ENCODE measurements at places on chromosomes 2 and 18.

GRCh38 chr2:112972423-112973086 is 5.3 kb upstream of the IL36G start:
- DNase-seq, result no peak

DNA sequence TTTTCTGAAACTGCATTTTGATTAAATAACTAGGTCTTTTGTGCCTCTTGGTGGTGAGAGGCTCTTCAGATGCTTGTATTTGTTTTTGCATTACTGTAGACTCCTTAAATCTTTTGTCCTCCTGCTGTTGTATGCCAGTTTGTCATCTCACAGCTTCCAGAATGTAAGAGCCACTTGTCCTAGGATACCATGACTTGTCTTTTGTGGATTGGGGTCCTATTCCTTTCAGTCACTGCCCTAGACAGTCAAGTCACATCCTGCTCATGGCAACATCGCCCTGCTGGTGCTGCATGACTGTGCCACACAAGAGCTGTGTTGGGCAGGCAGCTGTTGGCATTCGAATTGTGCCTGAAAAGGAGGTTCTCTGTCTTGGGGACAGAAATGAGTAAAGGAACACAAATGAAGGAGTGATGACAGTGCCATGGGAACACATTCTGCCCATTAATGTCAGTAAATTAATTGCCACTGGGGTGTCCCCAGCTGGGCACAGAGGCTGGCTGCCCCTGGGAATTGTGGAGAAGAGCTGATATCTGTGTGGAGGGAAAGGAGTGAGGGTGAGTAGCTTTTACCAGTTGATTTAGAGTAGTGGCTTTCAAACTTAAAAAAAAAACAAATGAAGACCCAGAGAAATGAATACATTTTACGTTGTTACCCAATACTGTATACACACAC is 140.3 kb downstream of the ARL6IP6 start:
- DNase-seq, result no peak

- DNase-seq, result no peak
Observed at GRCh38 chr2:124250433-124250832, 225.3 kb downstream of the CNTNAP5 start.

GRCh38 chr2:187336332-187336731 is 111.7 kb downstream of the CALCRL start:
- no peak for DNase-seq

DNA sequence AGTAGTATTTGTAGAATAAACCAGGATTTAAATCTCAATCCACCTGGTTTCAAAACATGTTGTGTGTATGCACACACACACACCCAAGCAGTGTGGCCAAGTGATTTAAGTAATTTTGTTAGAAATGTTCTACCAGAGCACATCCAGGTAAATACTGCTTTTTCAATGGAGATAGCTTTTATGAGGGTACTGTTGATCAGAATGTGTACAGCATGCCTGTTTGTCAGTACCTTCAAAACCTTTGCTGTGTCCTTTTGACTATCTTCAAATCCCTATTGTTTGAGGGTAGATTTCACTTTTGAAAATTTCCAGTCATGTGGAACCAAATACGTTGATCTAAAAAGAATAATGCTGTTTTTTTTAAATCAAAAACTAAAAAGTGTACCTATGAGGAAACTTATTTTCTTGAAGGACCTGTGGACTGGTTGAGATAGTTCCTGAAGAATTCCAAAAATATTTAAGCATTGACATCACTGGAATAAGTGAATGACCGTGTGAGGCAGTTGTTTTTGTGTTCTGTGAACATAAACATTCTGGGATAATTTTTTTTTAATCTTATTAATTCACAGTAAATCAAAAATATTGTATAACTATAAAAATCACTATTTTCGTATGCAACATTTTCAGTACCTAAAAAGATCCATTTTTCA is 70.9 kb downstream of the PTRHD1 start:
- no peak for DNase-seq

GRCh38 chr18:77512152-77512551 is 262.5 kb downstream of the GALR1 start:
- DNase-seq, result no peak

GRCh38 chr2:176473177-176473576 is 203.9 kb downstream of the MTX2 start:
- DNase-seq, result peak; percentile 55

- DNase-seq, result peak; percentile 84
Observed at GRCh38 chr2:224518806-224519580, 66.2 kb downstream of the CUL3 start.

DNA sequence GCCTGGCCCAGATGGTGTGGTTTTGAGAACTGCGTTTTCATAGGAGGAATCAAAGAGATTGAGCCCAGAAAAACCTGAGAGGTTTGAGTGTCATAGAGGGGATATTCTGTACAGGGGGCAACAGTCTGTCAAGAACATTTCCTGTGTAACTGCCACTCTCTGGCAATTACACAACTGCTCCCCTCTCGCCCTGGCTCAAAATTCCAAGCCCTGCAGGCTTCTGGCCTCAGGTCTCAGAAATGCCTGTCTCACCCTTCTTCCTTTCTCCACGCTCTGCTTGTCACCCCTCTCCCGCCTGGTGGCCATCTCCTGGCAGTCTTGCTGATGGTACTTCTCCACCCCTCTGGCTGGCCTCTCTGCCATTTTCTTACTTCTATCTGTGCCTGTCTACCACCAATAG is 4.0 kb downstream of the VAMP5 start:
- no peak for DNase-seq

DNA sequence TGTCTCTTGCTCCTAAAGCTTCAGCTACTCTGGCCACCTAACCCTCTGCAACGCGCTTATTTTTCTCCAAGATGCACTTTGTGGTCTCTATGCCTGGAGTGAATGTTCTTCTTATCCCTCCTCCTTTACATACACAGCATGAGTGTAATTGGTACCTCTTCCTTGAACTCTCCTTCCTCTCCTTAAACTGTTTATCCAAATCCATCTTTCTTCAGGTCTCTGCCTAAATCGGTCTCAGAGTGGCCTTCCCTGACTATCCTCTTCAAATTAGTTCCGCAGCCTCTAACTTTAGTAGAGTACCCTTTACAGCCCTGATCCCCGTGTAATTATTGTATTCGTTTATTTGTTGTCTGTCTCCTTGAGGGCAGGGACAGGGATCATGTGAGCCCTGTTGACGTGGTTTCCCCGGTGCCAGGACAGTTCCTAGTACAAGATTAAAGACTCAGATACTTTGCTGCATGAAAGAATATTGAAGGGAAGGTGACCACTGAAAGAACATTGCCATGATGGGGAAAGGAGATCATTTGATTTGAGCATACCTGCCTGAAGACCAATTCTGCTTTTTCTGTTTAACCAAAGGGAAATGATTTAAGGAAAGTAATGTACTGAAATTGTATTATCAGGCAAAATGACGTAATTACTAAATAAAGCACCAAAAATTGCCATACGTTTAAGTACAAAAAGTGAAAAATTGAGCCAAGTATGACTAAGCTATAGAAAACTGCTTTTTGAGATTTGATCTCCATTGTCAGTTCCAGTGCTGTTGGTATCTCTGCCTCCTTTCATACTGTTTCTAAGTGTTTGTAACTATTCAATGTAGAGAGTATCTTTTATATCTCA is 1.2 kb downstream of the CNOT9 start:
- DNase-seq, result peak; percentile 39

- no peak for DNase-seq
Observed at GRCh38 chr18:3401669-3402620, 48.0 kb upstream of the TGIF1 start.

DNA sequence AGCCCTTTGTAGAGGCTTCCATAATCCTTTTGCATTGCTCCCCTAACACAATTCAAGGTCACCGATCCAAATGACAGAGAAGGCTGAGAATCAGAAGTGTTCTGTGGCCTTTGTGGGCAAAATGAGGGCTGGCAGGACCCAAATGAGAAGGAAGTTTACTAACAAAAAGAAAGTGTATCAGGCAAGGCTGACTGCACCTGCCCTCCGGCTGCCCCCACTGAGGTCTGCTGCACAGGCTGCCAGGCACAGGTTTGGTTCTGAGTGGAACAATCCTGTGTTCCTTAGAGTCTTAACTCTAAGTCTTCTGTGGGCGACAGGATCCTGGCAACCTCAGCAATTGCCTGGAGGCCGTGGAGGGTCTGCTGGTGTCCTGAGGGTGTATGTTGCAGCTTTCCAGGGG is 568.5 kb downstream of the CMPK2 start:
- no peak for DNase-seq

DNA sequence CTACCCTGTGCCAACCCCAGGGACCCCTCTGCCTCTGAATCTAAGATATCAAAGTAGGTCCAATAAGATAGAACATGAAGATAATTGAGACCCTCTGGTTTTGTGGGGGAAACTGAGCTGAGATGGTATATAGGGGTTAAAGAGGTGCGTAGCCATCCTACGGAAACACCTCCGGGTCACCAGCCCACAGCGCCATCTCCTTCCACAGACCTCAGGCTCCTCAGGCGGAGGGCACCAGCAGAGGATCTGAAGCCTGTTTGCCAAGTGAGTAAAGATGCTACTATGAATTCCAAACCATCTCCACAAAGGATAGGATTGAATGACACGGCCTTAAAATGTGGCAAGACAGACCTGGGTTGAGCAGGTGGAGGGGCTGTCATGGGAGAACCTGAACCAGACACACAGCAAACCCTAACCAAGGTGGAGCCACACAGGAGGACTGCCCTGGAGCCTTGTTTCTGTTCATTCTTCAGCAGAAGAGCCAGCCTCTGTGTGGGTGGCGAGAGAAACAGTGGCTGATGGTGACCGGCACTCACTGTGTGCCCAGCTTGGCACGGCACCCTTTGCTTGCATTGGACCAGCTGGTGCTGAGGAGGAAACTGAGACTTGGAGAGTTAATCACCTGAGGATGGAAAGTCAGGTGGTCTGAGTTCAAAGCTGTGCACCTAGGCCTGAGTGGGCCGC is 10.2 kb downstream of the GBX2 start:
- DNase-seq, result no peak

GRCh38 chr18:77067291-77068061 is 65.1 kb downstream of the MBP start:
- DNase-seq, result peak; percentile 80

GRCh38 chr2:182406221-182406620 is 20.6 kb downstream of the PDE1A start:
- DNase-seq, result no peak

DNA sequence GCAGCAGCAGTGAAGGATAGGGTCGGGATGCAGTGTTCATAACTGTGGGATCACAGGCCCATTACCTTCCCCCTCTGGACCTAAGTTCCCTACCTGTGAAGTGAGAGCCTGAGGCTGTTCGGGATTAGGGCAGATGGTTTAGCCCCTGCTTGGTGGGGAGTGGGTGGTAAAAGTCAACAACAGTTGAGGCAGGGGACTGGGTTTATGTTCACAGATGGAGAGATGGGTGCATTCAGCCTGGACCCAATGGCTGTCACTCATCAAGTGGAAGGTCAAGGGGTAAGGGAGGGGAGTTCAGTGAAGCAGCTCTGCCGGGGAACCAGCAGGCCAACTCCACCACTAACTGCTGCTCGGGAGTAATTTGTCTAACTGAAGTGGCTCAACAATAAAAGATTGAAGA is 180.4 kb downstream of the FAM210A start:
- no peak for DNase-seq

DNA sequence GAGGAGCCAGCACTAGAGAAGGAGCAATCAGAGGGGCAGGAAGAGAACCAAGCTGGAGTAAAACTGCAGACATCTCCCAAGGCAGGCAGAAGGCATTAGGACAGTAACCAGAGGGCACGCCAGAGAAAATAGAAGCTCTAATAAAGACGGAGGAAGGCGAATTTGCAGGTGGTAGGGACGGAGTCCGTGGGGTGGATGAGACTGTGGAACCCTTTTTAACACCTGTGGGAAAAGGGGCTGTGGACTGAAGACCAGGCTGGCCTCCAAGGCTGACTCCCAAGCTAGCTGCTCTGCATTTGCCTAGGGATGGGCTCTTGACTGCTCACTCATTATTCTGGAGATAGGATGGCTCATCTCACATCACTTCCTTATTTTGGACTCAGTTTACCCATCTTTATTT is 49.5 kb downstream of the SLC4A1AP start:
- no peak for DNase-seq

DNA sequence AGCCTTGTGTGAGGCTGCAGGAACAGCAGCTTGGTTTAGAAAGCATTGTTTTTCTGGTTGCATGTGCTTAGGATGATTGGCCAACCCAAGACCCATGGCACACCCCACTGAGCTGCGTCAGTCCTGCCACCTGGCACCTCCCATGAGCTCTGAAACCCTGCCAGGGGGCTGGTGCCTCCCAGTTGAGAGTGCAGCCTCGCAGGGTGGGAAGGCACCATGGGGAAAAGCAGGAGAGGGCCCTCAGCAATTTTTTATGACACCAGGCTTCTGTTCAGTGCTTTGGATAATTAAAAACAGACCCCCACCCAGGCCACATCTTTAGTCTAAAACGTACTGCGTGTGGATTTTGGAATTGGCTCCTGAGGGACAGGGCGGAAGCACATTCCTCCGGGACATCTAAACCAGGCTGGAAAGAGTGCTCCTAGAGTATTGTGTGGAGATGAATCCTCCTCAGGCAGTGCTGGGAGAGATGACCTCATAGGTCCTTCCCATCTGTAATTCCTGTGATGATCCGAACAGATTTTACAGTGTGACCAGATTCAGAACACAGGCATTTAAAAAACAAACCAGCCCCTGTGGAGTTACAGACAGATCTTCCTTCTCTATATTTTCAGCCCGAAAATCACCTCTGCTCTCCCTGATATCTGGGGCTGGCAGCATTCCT is 438.3 kb downstream of the ZNF521 start:
- DNase-seq, result peak; percentile 52

GRCh38 chr18:70165936-70166335 is 39.6 kb downstream of the RTTN start:
- no peak for DNase-seq

- no peak for DNase-seq
Observed at GRCh38 chr2:228321015-228321414, 139.5 kb upstream of the SPHKAP start.

GRCh38 chr2:150376553-150377335 is 110.7 kb downstream of the RND3 start:
- peak; percentile 26 for DNase-seq

GRCh38 chr2:3755277-3755676 is 51.9 kb downstream of the DCDC2C start:
- no peak for DNase-seq

DNA sequence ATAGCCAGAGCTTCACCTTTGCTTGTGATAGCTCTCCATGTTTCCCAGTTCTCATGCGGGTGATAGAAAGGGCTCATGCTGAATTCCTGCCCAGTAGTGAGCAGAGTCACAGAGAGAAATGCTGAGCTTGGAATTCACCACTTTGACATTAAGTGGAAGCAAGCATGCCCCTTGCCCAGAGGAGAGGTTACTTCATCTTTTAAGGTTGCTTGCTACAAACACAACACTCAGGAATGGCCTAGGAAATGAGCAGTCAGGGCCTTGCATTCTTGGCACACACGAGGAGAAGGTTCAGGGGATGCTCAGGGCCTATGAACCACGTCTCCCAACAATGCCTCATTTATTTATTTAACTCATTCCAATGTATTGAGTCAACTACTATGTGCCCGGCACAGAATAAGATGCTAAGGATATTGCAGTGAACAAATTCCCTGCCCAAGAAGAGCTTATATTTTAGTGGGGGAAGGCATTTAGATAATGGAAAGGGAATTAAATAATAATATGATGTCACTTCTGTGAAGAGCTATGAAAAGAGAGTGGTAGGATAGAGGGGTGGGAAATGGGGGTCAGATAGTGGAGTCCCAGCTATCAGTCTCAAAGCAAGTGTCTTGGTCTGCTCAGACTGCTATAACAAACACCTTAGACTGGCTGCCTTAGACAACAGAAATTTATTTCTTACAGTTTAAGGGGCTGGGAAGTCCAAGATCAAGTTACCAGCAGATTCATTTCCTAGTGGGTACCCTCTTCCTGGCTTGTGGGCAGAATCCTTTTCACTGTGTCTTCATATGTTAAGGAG is 42.1 kb downstream of the DDX18 start:
- DNase-seq, result peak; percentile 97

GRCh38 chr2:46065152-46065551 is 232.1 kb upstream of the EPAS1 start:
- peak; percentile 11 for DNase-seq
